Ovary (tissue), 10 donors: ENCODE measurements at places on chromosomes 13 and 19. TPM values are rescaled to one million over a fixed set of nuclear protein-coding genes. Genes with fewer than 3 reads are reported as not detected.

MCEMP1 gene
- polyA plus RNA-seq = not detected

CCDC70 gene
- not detected for polyA plus RNA-seq

NLRP4 gene
- 0.37 TPM for polyA plus RNA-seq

KLHL1 gene
- not detected for polyA plus RNA-seq

KIR2DL1 gene
- polyA plus RNA-seq = 0.12 TPM

RASIP1 gene
- polyA plus RNA-seq = 18.4 TPM

SLITRK5 gene
- polyA plus RNA-seq = 0.22 TPM

HOMER3 gene
- 7.8 TPM for polyA plus RNA-seq
